Activated CD8-positive, alpha-beta memory T cell treated with anti-CD3 and anti-CD28 coated beads, Interleukin-2, amount 10 ng/mL, durations not matched to agents 7 days and 5 days (primary cell): ENCODE measurements at places on chromosomes 7 and 10.

GRCh38 chr10:77932016-77932715, 5.6 kb upstream of the DLG5 start:
- H3K4me1 ChIP-seq: peaks cover 6% of the 10 kb centered on the region
- no peak for DNase-seq
- H3K4me3 ChIP-seq: no peak overlapping the region
- H3K27me3 ChIP-seq: peaks cover 38% of the 10 kb centered on the region
- no peak overlapping the region for H3K27ac ChIP-seq
- no peaks in the 10 kb centered on the region for H3K36me3 ChIP-seq

DNA sequence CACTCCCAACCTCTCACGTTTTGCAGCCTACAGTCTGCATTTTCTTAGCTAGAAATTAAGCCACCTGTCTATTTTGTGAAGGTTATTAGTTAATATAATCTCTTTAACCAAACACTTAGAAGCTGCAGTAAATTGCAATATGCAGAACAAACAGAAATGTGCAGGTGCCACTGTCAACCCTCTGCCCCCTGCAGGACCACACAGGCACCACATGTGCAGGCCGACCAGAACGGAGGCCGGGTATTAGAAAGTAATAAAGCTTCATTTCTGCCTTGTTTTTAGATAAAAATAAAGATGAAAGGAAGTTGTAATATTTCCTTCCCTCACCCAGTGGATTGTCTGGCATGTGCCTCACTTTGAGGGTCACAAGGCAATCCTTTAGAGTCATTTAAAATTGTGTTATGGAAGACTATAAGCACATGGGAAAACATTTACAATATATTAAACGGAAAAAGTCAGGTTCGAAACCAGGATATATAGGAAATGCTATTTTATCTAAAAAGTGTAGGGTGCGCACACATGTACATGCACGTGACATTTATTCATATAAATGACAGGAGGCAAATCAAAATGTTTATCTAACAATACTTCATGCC, 158.2 kb downstream of the ARHGAP12 start:
- no peaks in the 10 kb centered on the region for H3K36me3 ChIP-seq
- no peaks in the 10 kb centered on the region for H3K4me1 ChIP-seq
- H3K27ac ChIP-seq: no peak overlapping the region
- no peaks in the 10 kb centered on the region for H3K27me3 ChIP-seq

GRCh38 chr7:47537716-47538675, 43.9 kb downstream of the TNS3 start:
- H3K27ac ChIP-seq: no peak overlapping the region
- DNase-seq: no peak
- H3K4me3 ChIP-seq: no peak overlapping the region
- no peaks in the 10 kb centered on the region for H3K4me1 ChIP-seq

DNA sequence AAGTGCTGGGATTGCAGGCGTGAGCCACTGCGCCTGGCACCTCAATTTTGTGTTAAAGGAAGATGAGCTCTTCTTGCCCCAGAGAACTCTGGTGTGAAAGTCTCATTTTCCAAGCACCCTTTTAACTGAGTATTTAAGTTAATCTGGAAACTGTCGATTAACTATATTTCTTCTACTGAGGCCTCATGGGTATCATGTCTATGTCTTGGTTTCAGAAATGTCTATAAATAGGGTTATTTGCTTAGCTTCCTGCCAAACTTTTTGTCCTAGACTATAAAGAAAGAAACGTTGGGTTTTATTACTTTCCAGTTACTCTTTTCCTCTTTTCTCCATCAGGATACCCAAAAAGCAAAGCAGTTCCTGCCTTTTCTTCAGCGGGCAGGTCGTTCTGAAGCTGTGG, 102.4 kb downstream of the LRRC4 start:
- H3K27me3 ChIP-seq: no peaks in the 10 kb centered on the region
- no peak for DNase-seq
- H3K4me1 ChIP-seq: peaks cover 2% of the 10 kb centered on the region
- H3K4me3 ChIP-seq: no peak overlapping the region

- no peak for DNase-seq
- H3K4me3 ChIP-seq: no peak overlapping the region
- no peaks in the 10 kb centered on the region for H3K27me3 ChIP-seq
- no peaks in the 10 kb centered on the region for H3K36me3 ChIP-seq
- no peak overlapping the region for H3K27ac ChIP-seq
- H3K4me1 ChIP-seq: no peaks in the 10 kb centered on the region
These were observed 84.6 kb downstream of the CACNB2 start for GRCh38 chr10:18224626-18225445.

DNA sequence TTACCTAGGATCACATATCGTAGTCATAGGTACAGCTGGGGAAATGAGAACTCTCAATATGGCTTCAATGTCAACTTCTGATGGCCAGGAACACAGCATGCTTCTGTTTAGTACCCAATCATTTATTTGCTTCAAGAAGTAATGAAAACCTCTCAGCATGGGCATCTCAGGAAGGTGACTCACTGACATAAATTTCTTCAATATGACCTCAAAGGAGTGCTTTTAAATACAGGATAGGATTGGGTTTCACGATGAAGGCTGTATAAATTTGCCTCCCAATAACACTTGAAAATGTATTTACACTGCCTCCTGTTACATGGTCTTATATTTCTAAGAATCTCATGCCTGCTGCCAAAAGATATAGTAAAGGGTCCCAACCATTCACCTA, 15.1 kb downstream of the ITGA8 start:
- H3K27ac ChIP-seq: no peak overlapping the region
- no peak for DNase-seq
- H3K4me1 ChIP-seq: no peaks in the 10 kb centered on the region
- peaks cover 2% of the 10 kb centered on the region for H3K27me3 ChIP-seq
- H3K36me3 ChIP-seq: no peaks in the 10 kb centered on the region

- DNase-seq: no peak
- H3K36me3 ChIP-seq: peaks cover 26% of the 10 kb centered on the region
- H3K27ac ChIP-seq: no peak overlapping the region
- H3K27me3 ChIP-seq: no peaks in the 10 kb centered on the region
- no peak overlapping the region for H3K4me3 ChIP-seq
These were observed 35.1 kb upstream of the PCGF5 start for GRCh38 chr10:91185239-91185875.

- DNase-seq: no peak
- H3K36me3 ChIP-seq: no peaks in the 10 kb centered on the region
- no peaks in the 10 kb centered on the region for H3K27me3 ChIP-seq
- no peaks in the 10 kb centered on the region for H3K4me1 ChIP-seq
These were observed 82.6 kb downstream of the GPR26 start for GRCh38 chr10:123748711-123749110.

DNA sequence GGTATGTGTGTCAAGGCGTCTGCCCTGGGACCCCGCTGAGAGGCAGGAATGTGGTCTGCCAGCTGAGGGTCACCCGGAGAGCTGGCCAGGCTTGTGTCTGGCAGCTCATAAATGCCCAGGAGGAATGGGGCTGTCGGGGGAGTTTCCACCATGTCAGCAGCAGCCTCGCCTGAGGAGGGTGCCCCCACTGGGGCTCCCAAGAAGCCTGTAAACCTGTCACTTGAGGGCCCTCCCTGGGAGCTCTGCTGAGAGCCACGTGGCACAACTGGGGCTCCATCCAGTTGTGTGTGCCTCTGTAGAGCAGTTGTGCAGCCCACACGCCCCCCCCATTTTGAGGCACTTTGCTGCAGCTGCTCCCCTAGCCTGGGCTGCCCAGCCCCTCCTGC, 70.6 kb downstream of the NEURL1 start:
- no peaks in the 10 kb centered on the region for H3K4me1 ChIP-seq
- no peak for DNase-seq
- H3K4me3 ChIP-seq: no peak overlapping the region
- no peak overlapping the region for H3K27ac ChIP-seq
- no peaks in the 10 kb centered on the region for H3K36me3 ChIP-seq

- H3K36me3 ChIP-seq: peaks cover 2% of the 10 kb centered on the region
- H3K4me3 ChIP-seq: no peak overlapping the region
- H3K27me3 ChIP-seq: no peaks in the 10 kb centered on the region
These were observed 2.5 kb downstream of the ACTR3B start for GRCh38 chr7:152762056-152762455.

DNA sequence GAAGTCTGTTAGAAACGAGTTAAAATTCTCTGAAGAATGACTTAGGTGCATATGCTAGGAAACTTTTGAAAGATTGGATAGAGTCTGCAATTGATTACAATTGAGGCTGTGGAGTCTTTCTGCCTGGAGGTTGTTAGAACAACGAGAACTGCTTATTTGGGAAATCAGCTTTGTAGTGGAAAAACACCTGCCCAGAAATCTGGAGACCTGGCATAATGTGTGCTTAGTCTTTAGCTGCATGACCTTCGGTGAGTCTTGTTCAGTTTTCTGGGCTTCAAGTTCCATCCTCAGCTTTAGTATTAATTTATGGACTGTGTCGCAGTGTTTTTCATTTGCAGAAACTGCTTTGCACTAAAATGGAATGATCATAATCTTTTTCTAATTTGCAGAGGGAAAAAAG, 31.7 kb downstream of the CCNY start:
- H3K27me3 ChIP-seq: no peaks in the 10 kb centered on the region
- H3K36me3 ChIP-seq: peaks cover 2% of the 10 kb centered on the region
- no peak for DNase-seq
- no peak overlapping the region for H3K4me3 ChIP-seq
